ENCODE measurements at places on chromosomes 3 and 15.
A peak's percentile ranks its signal among the peaks of the same experiment; 100 is the strongest.

GRCh38 chr3:73475175-73475574, 149.6 kb downstream of the PDZRN3 start:
- DNase-seq, result no peak

DNA sequence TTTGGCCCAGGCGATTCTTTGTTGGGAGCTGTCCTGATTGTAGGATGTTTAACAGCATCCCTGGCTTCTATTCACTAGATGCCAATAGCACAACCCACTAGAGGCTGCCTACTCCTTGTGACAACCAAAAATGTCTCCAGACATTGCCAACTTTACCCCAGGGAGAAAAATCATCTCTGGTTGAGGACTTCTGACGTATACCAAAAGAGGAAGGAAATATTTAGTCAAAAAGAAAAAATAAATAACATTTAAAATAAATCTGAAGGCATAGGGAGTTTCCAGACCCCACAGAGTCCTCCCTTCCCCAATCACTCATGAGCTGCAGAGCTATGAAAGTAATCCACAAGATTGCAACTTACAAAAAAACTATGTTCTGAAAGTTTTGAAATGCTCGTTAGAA, 61.0 kb downstream of the MECOM start:
- no peak for DNase-seq

DNA sequence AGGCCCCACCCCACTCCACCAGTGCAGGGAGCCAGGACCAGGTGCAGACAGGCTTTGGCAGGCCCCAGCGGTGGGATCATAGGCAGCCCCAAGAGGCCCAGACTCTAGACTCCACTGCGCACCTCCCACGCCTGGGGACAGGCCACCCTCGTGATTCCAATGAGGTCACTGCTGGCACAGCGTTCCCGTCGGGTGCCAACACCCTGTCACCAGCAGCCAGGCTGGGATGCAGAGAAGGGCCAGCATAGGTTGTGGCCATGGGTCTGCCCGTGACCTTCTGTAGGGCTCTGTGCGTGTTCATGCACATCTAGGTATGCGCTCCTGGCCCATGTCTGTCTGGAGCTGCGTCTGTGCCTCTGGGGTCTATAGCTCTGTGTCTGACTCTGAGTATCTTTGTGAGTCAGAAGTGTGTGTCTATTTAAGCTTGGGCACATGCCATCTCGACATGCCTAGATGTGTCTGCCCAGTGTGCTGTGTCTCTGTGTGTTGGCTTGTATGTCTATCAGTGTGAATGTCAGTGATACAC, 13.0 kb downstream of the VIPR1 start:
- DNase-seq, result no peak

DNA sequence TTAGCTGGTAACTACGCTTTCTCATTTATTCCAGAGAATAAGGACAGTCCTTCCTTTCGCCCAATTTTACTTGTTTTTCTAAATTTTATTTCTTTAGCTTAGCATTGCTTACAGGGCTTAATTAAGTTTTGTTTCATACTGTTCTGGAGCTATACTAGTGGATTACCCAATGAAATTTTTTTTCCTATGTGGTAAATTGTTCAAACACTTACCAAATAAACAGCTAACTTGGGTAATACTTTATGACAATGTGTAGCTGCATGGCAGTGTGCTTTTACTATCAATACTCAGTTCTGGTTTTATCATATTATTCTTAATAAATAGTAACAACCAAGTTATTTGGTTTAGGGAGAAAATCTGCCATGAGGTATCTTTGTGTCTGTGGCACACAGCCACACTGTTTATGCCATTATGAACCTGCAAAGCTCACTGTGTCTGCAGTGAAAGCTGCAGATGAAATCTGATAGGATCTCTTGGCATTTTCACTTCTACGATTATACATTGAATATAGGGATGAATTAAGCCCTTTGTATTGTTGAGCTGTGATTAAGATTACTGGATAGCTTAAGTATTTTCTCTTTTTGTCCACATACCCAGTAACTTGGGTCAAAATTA, 37.2 kb downstream of the UBE2E2 start:
- DNase-seq, result no peak

DNA sequence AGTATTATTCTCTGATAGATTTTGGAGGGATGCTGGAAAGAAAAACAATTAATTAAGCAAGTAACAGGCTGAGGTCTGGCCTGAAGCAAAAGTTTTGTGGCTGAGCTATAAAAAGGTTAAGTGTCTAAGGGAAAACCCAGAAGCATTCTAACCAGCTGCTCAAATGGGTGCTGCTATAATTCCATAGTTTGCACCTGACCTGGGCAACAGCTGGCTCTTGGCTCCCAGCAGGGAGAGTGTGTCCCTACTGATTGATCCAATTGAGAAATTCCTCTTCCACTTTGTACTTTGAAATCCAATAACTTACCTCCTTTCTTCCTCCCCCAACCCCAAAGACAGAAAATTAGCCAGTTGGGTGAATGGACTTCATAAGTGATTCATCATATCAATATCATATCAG, 27.7 kb upstream of the SMAD3 start:
- no peak for DNase-seq

- no peak for DNase-seq
Observed at GRCh38 chr15:74038707-74039655, 43.4 kb downstream of the GOLGA6A start.

GRCh38 chr3:18185624-18186023, 239.5 kb downstream of the SATB1 start:
- no peak for DNase-seq

- DNase-seq, result no peak
Observed at GRCh38 chr3:181752202-181752671, 40.5 kb downstream of the SOX2 start.

GRCh38 chr3:171267104-171267503, 193.1 kb downstream of the TNIK start:
- no peak for DNase-seq

DNA sequence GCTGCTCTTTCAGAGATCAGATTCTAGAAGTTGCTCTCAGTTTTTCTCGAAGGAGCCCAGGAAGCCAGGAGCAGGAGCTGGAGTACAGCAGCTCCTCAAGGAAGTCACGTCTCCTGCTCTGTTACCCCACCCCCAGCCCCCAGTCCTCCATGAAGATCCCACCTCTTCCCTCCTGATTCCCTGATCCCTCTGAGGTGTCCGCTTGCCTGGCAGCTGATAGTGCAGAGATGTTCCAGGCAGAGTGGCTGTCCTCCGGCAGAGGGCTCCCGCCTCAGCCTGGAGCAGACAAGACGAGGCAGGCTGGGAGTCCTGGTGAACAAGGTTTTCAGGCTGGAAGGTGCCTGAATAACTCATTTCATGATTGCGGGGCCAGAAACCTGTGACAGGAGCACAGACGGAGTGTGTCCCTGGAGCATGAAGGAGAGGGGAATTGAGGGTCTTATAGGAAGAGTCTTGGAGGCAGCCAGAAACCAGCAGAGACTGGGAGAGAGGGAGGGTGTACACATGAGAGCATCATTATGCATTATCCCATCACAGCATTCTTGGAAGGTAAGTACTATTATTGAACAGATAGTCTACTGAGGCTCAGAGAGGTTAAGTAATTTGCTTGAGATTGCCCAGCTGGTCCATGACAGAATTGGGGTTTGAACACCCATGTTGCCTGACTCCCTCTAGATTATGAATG, 1.2 kb downstream of the HRH1 start:
- DNase-seq, result peak; percentile 62

DNA sequence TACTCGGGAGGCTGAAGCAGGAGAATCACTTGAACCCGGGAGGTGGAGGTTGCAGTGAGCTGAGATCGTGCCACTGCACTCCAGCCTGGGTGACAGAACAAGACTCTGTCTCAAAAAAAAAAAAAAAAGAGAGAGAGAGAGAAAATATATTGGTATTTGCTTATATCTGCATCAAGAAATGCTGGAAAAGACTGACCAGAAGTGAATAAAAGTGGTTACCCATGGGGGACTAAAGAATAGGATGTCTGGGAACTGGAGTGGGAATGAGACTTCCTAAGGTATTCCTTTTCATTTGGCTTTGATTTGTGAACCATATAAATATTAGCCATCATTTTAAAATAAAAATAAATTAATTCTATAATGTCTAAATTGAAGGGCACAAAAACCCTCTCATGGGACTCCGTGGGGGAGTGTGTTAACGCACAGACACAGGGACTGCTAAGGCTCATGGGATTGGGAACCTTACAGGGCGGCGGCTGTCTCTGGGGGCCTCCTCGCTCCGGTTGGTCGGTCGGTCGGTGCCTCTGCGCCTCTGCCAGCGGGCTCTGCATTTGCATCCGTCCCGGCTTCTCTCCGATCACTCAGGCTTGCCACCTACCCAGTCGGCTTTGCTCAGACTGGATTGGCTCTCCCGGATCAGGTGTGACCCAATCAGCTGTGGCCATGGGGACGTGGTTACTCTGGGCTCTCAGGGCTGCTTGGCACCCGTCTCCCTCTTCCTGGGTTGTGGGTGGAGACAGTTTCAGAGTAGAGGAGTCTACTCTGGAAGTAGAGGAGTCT, 12.7 kb upstream of the TSPAN3 start:
- no peak for DNase-seq

GRCh38 chr15:82624008-82624407, 23.2 kb downstream of the CPEB1 start:
- no peak for DNase-seq

- DNase-seq, result peak; percentile 39
Observed at GRCh38 chr3:146747928-146748327, 142.8 kb upstream of the PLSCR5 start.

DNA sequence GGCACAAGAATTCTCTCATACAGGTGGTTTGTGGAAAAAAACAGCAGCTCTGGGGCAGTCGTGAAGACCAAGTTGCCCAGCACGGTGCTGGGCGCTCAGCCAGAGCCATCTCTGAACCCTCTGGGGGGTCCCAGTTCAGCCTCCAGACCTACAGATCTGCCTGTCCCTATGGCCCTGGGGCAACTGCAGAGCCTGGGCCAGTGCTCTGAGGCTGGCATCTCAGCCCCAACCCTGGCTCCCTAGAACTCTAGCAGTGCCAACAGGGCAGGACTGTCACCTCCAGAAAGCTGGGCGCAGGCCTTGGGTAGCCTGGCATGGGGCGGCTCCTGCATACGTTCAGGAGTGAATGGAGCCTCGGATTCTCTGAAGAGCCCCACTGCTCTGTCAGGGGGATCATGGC, 44.7 kb downstream of the DNAJB8 start:
- no peak for DNase-seq

- no peak for DNase-seq
Observed at GRCh38 chr3:143536817-143537535, 311.3 kb downstream of the SLC9A9 start.

GRCh38 chr3:107271787-107272387, 105.4 kb upstream of the CCDC54 start:
- DNase-seq, result peak; percentile 14

DNA sequence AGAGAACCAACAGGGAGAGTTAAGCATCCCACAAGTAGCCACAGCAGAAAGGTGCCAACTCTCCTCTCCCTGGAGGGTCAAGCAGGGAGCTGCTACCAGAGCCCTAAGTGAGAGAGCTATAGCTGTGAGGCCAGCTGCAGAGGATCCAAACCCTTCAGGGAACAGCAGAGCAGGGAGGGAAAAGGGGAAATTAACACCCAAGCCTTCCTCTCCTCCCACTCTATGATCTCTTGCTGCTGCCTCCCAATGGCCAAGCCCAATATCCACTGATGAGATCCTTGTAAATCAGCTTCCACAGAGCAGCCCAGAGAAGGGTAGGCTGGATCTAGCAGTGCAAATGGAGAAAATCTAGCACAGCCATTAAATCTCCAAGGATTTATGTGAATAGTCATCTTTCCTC, 68.2 kb upstream of the THBS1 start:
- DNase-seq, result no peak

GRCh38 chr3:171967932-171968678, 71.3 kb upstream of the FNDC3B start:
- peak; percentile 89 for DNase-seq

DNA sequence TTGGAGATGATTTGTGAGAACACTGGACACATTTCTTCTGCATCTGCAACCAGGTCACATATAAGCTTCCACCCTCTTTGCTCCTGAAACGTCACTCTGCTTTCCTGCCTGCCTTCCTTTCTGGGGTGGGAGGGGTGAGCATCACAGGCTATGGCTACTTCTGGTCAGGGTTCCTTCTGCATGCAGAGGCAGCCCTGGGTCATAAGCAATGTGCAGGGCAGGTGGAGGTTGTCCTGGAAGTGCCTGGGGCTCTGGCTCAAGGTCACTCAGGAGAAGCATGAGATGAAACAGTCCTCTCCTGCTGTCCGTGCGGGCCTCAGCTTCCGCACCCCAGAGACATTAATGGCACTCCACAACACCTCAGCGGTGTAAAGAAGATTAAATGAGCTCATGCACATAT, 15.1 kb downstream of the SLC6A20 start:
- DNase-seq, result no peak

- no peak for DNase-seq
Observed at GRCh38 chr3:45179163-45179562, 33.0 kb upstream of the CDCP1 start.

DNA sequence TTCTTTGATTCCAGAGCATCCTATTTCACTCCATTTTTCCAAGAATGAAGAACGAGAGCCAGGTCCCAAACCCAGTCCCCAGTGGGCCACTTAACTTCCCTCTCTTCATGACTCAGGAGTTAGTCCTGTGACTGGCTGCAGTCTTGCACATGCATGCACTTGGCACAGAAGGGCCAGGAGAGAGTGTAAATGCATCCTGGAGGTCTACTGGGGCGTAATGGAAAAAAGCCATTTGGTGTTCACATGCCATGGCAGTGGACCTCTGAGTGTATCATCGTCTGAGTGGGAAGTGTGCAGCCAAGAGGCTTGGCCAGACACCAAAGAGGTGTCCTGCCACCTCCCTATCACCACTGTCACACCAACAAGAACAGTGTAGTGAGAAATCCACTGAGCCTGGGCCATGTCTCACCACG, 15.1 kb upstream of the RFTN1 start:
- no peak for DNase-seq

- DNase-seq, result no peak
Observed at GRCh38 chr3:60207905-60208304, 1043.3 kb downstream of the FHIT start.

DNA sequence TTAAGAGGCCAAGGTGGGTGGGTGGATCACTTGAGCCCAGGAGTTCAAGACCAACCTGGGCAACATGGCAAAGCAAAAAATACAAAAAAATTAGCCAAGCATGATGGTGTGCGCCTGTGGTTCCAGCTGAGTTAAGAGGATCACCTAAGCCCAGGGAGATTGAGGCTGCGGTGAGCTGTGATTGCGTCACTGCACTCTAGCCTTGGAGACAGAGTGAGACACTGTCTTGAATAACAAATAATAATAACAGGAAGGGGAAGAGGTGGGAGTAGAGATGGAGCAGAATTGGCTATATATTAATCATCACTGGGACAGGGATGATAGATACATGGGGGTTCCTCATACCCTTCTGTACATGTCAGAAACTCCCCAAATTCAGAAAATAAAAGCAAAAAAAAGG, 23.8 kb upstream of the NMB start:
- DNase-seq, result no peak

DNA sequence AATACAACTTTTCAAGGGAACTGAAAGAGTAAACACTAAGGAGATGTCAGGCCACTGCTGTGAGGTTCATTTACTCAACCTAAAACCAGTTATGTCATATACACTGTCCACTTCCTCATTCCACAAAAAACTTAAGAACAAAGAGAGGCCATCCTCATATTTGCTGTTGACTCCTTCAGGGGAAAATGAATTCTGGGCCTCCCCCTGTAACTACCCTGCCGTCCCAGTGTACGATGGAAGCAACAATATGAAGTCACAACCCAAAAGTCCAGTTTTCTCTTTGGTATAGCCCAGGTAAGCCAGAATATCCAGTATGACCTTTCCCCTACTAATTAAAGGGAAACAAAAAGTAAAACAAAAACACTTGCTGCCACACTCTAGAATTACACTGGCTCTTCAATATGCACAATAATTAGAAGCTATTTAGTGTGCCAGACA, 16.2 kb downstream of the CEP152 start:
- no peak for DNase-seq

GRCh38 chr15:38145651-38146111, 107.0 kb upstream of the SPRED1 start:
- no peak for DNase-seq
